Naive thymus-derived CD8-positive, alpha-beta T cell (primary cell): ENCODE measurements at places on chromosomes 12 and 14. TPM values are rescaled to one million over a fixed set of nuclear protein-coding genes. Genes with fewer than 3 reads are reported as not detected.

The ARHGEF40 gene
- 0.03 TPM for polyA plus RNA-seq

The SYNE2 gene
- 25.9 TPM for polyA plus RNA-seq

The RPS6KA5 gene
- polyA plus RNA-seq = 14.3 TPM

The ENTPD5 gene
- 5.8 TPM for polyA plus RNA-seq

The OR6C2 gene
- polyA plus RNA-seq = not detected

The TAS2R20 gene
- 0.14 TPM for polyA plus RNA-seq

The EPYC gene
- not detected for polyA plus RNA-seq

The FLVCR2 gene
- not detected for polyA plus RNA-seq

The WBP11 gene
- polyA plus RNA-seq = 59.8 TPM

The LRRC10 gene
- not detected for polyA plus RNA-seq

The CD4 gene
- 1.3 TPM for polyA plus RNA-seq

The APOF gene
- polyA plus RNA-seq = not detected

The KRT78 gene
- polyA plus RNA-seq = not detected

The YEATS4 gene
- polyA plus RNA-seq = 66.4 TPM

The ESRRB gene
- not detected for polyA plus RNA-seq

The CDKL1 gene
- polyA plus RNA-seq = 0.90 TPM

The SPRYD3 gene
- 51.7 TPM for polyA plus RNA-seq

The CCDC38 gene
- polyA plus RNA-seq = not detected

The PRIMA1 gene
- polyA plus RNA-seq = not detected

The PLEK2 gene
- 0.79 TPM for polyA plus RNA-seq

The P2RX2 gene
- not detected for polyA plus RNA-seq

The MGP gene
- 0.17 TPM for polyA plus RNA-seq

The AKAP6 gene
- polyA plus RNA-seq = 1.4 TPM

The SLC38A4 gene
- not detected for polyA plus RNA-seq

The CCDC85C gene
- 0.67 TPM for polyA plus RNA-seq

The SLC11A2 gene
- polyA plus RNA-seq = 17.2 TPM

The TMEM132D gene
- not detected for polyA plus RNA-seq

The TTC9 gene
- polyA plus RNA-seq = 22.0 TPM

The MYO1H gene
- not detected for polyA plus RNA-seq

The GRIP1 gene
- polyA plus RNA-seq = 0.25 TPM

The SERPINA9 gene
- polyA plus RNA-seq = not detected

The NFATC4 gene
- polyA plus RNA-seq = not detected

The RND1 gene
- polyA plus RNA-seq = 0.15 TPM

The SLC35F4 gene
- polyA plus RNA-seq = not detected

The DLK1 gene
- not detected for polyA plus RNA-seq

The ACOT6 gene
- not detected for polyA plus RNA-seq

The FOXM1 gene
- not detected for polyA plus RNA-seq

The CPM gene
- not detected for polyA plus RNA-seq

The AQP6 gene
- polyA plus RNA-seq = not detected

The PTPN21 gene
- polyA plus RNA-seq = not detected

The ERBB3 gene
- polyA plus RNA-seq = 3.3 TPM

The ORAI1 gene
- 158 TPM for polyA plus RNA-seq

The GTF2A1 gene
- 7.2 TPM for polyA plus RNA-seq

The FOXN4 gene
- 0.29 TPM for polyA plus RNA-seq

The GDF11 gene
- 1.5 TPM for polyA plus RNA-seq

The EXOC3L4 gene
- polyA plus RNA-seq = not detected

The ARID4A gene
- 19.4 TPM for polyA plus RNA-seq

The GTF2H3 gene
- polyA plus RNA-seq = 38.8 TPM

The ACSS3 gene
- not detected for polyA plus RNA-seq

The TAS2R50 gene
- polyA plus RNA-seq = not detected

The FAM181A gene
- not detected for polyA plus RNA-seq

The CCDC198 gene
- not detected for polyA plus RNA-seq

The PLBD1 gene
- polyA plus RNA-seq = 0.82 TPM

The CBLN3 gene
- polyA plus RNA-seq = not detected

The CCDC197 gene
- not detected for polyA plus RNA-seq

The CDH24 gene
- 0.09 TPM for polyA plus RNA-seq
